NCI-H524 (cell line): ENCODE measurements at places on chromosomes 16 and 17.

DNA sequence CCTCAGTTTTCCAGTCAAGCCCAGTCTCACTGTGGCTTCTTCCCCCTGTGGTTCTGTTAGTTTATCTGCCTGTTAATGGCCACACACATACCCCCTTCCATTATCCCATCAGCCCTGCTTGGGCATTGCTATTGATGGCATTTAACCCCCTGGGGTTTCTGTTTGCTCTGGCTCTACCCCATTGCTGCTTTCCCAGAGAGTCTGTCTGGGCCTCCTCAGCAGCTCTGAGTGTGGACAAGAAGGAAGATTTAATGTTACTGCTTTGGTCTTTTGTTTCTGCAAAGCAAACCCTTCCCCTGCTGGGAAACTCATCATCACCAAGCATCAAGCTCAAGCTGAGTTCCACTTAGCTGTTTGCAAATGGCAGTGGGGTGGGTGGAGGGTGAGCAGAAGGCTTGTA lies 162.7 kb downstream of the CCT6B start:
- DNase-seq, result no peak

DNA sequence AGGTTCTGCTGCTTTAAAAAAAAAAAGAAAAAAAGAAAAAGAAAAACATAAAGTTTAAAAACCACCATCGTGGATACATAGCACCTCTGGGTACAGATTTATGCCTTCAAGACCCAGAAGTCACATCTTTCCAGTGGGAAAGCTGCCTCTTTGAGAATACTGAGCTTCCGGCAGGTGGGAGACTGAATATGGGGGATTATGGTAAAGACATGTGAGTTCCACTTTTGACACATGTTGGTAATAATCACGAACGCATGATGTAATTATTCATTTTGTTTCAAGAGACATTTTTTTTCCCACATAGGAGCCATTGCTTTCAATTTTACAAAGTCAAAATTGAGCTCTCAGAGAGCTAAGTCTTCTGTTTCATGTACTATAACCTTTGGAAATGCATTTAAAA lies 229.7 kb upstream of the CDH5 start:
- DNase-seq, result no peak

- DNase-seq, result no peak
Observed at GRCh38 chr17:72682605-72683004, 409.9 kb downstream of the SLC39A11 start.

GRCh38 chr17:35368081-35368830 lies 5.2 kb downstream of the SLFN11 start:
- DNase-seq, result no peak

GRCh38 chr17:40821536-40821935 lies 878 bp downstream of the KRT10 start:
- DNase-seq, result no peak
